Neural crest cell (in vitro differentiated cells): ENCODE measurements at places on chromosomes 1 and 21. TPM values are rescaled to one million over a fixed set of nuclear protein-coding genes. Genes with fewer than 3 reads are reported as not detected.

Gene CBR3
- total RNA-seq = 2.1 and 2.8 TPM in 2 replicates

Gene INAVA
- total RNA-seq = 50.4 and 51.8 TPM in 2 replicates

Gene CYP4X1
- total RNA-seq = 0.36 and 0.42 TPM in 2 replicates

Gene SYTL1
- 0.72 and 1.4 TPM in 2 replicates for total RNA-seq

DNA sequence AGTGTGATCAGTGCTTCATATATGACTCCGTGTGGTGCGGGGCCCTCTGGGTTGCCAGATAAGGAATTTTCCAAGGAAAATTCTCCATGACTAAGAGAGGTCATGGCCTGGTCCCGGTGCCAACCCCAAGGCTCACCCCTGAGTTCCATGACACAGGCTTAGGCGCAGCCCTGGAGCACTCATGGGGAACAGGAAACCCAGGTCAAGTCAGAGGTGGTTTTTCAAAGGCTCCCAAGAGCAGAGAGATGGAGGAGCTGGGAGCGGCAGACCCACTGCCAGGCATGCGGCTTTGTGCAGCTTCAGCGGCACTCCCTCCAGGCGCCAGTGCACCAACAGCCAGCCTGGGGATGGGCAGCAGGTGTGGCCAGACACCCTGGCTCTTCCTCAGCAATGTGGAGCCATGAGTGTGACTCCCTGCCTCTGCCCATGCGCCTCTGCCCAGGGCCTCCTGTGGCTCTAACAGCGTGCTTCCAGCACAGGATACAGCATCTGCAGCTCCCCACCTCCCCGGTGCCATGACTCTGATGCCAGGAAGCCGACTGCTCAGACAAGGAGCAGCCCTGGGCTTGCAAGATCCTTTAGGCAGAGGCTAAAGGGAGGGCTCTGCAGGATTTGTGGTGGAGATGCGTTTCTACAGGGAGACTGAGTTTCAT, 47.3 kb downstream of the GPR161 start:
- DNase-seq = no peak

GRCh38 chr1:180215856-180216625, 14.0 kb upstream of the LHX4 start:
- no peak for DNase-seq

DNA sequence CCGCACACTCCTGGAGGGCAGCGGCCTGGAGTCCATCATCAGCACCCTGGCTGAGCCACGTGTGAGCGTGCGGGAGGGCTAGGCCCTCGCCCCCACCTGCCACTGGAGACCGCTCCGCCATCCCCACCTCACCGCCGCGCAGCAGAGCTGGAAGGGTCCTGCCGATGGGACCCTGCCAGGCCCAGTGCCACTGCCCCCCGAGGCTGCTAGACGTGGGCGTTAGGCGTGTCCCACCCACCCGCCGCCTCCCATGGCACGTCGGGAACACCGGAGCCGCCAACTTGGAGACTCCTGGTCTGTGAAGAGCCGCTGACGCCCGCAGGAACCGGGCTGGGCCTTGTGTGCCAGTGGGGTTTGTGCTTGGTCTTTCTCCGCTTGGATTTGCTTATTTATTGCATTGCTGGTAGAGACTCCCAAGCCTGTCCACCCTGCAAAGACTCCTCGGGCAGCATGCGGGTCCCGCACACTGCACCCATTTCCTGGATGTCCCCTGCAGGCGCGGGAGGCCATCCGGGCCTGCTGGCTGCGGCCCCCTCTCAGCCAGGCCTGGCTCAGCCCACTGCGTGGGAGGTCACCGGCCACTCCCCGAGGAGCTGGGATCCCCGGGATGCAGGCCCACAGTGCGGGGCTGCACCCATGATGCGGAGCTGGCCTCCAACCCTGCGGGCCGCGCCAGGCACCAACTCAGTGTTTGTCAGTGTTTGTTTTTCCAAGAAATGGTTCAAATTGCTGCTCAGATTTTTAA, 6.0 kb downstream of the LY9 start:
- DNase-seq = no peak

DNA sequence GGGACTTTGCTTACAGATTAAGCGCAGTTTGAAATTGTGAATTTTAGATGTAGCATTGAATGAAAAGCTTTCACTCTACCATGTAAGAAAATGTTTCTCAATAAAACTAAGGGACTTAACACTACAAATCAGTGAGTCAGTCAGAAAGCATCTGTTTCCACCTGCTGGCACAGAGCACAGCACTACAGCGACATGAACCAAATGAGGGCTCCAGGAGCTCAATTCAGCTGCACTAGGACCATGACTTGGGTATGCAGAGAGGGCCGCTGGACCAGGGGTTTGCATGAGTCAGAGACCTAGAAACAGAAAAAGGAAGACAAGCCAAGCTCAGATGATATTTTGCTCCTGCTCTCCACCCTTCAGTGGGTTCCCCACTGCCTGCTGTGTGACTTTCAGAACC, 5.2 kb downstream of the SUSD4 start:
- no peak for DNase-seq

- no peak for DNase-seq
These were observed 72.3 kb downstream of the MAP10 start for GRCh38 chr1:232877365-232878028.

- no peak for DNase-seq
These were observed 140.2 kb upstream of the ZBTB40 start for GRCh38 chr1:22311461-22311860.

- DNase-seq = no peak
These were observed 11.4 kb upstream of the LRRC3 start for GRCh38 chr21:44443891-44444285.

DNA sequence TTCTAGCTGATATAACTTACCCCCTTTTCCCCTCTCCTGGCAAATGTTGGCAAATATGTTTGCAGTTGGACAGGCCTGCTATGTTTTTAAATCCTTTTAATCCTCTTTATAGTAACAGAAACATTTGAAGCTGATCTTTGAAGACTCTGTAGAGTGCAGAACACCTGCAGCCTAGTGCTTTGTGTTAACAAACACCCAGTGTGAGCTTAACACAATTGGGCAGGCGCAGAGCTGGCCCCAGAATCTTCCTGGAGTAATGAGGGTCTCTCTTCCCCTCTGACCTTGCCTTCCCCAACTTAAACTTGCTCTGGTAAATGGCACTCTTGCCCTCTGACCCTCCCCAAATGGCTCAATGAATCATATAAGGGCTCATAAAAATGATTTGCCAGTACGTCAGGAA, 247.9 kb upstream of the LYPLAL1 start:
- DNase-seq = no peak

- DNase-seq = no peak
These were observed 5.8 kb downstream of the ANXA9 start for GRCh38 chr1:150987924-150988323.

DNA sequence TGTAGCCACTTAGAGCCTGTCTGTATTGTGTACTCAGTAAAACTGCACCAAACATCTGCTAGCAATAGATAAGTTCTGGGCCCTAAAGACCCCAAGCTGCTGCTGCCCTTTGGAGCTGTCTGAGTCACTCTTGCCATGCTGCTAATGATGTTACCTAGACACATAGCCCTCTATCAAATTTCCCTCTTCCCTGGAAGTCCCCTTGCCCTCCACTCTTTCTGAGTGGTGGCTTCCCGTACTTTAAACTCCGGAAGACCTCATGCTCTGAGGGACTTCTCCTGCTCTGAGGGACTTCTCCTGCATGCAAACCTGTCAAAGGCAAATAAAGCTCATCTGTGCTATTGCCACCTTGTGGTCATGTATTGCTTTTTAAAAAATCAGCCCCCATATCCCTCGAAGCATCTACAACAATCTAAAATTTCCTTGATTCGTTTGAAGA, 34.0 kb downstream of the FH start:
- DNase-seq = no peak

DNA sequence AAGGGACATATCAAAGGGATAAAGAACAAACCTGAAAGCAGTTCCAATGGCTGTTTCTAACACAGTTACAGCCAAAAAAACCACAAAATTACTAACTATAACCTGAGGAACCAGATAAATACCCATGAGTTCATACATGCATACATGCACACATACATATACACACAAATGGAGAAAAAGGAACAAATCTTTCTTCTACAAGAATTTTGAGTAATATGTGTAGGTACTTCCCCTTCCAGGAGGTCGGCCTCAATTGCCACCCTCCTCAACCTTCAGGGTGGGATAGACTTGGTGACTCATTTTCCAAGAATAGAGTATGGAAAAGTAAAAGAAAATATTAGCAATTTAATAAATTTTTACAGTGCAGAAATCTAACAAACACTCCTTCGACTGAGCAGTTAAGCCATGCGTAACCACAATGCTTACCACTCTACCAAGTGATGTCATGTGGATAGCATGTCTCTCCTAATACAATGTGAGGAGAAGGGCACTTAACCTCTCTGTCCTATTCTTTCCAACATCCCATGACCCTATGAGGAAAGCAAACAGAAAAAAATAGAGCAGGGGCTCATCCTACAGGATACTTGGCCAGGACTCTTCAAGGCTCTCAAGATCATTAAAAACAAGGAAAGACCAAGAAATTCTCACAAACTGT, 243.0 kb upstream of the RUNX1 start:
- DNase-seq = no peak

DNA sequence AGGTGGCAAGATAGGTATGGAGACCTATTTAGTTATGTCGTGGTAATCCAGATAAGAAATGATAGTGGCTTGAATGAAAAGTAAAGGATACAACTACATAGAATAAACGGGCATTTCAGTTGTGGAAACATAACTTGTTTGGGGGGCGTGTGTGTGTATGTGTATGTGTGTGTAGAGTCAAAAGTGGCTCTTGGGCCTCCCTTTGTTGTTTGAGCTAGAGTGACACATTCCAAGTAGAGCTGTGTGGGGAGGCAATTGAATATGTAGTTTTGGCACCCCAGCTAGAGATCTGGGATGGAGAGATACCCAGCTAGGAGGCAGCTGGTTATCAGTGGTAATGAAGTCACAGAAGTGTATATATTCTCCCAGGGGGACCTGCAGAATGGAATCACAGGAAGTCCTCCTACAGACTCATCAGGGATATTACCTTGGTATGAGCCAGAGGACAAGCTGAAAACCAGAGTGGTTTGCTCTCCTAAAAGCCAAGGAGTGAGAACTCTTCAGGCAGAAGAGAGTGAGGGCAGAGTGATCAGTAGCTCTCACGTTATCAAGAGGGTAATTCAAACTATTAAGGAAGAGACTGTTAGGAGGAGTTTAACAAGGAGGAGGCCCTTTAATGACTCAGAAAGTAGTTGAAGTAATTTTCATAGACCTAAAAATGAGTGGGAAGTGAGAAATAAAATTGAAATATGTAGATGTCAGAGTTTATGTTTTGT, 5.1 kb downstream of the CR1L start:
- no peak for DNase-seq

DNA sequence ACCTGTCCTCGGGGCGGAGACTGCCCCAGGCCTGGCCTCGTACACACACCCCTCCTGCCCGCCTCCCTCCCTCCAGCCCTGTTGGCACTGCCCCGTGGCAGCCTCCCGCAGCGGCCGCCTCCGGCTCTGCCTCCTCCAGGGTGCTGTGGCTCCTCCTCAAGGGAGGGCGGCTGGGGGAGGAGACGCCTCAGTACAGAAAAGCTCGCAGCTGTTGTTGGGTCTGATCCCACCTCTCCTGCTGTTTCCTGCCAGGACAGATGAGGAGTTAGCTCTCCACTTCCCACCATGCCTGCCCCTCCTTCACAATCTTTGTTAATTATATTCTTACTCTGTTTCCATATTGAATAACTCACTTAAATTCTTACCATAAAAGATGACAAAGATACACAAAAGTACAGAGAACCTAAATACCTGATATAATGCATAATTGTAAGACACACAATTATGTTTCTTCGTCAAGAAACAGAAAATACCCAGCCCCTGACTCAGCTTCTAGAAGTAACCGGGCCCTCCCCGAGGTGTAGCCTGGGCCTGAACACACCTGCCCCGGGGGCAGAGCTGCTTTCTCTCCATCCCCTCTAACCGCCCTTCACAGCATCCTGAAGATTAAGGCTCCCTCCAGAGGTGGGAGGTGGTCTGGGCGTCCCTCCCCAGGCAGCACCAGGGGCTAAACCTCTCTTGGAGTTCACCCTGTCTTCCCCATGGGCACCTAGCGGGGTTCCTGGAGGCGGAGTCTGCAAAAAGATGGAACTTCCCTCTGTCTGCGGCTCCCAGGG, 30.6 kb upstream of the COL6A1 start:
- DNase-seq = no peak

GRCh38 chr1:205229399-205229871, 1.7 kb downstream of the TMCC2 start:
- no peak for DNase-seq

- no peak for DNase-seq
These were observed 102.3 kb upstream of the ZNF648 start for GRCh38 chr1:182163821-182164223.

GRCh38 chr1:241590719-241591118, 49.5 kb downstream of the CHML start:
- no peak for DNase-seq

- peak; percentile 55 for DNase-seq
These were observed 37.0 kb downstream of the NUAK2 start for GRCh38 chr1:205284420-205285144.
